Fibroblast of the aortic adventitia (primary cell): ENCODE measurements at places on chromosomes 4 and X. TPM values are rescaled to one million over a fixed set of nuclear protein-coding genes. Genes with fewer than 3 reads are reported as not detected.

Gene PABPC5
- total RNA-seq = 1.8 and 8.1 TPM in 2 replicates

Gene KDR
- 2.5 and 10.9 TPM in 2 replicates for total RNA-seq

Gene RNF128
- 0.82 and 12.6 TPM in 2 replicates for total RNA-seq

- no peak for DNase-seq
These were observed 872 bp downstream of the G6PD start for GRCh38 chrX:154545673-154546274.

Gene SERTM2
- total RNA-seq = not detected in 2 replicates

Gene ARR3
- not detected in 2 replicates for total RNA-seq

- no peak for DNase-seq
These were observed 410.9 kb downstream of the PDGFC start for GRCh38 chr4:156560701-156561100.

DNA sequence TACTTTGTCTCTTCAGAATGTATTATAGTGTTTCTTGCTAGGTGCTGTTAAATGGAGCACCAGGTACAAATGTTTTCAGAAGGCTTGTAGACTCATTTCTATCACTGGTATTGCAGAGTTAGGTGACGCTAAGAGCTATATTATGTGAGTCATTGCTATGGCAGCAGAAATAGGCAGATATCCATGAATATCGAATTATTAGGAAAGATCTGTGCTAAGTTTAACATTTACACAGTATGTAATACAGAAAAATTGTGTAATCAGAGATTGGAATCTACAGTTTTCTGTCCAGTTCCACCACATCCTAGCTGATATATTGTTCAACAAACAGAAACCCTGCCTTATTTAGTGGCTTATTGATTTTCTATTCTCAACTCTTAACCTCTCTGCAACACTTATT is 1025.5 kb downstream of the STIM2 start:
- DNase-seq = peak; percentile 9

Gene CLTRN
- 0.18 TPM in 1 of 2 replicates, not detected in the other for total RNA-seq

Gene ERAS
- not detected in 2 replicates for total RNA-seq

DNA sequence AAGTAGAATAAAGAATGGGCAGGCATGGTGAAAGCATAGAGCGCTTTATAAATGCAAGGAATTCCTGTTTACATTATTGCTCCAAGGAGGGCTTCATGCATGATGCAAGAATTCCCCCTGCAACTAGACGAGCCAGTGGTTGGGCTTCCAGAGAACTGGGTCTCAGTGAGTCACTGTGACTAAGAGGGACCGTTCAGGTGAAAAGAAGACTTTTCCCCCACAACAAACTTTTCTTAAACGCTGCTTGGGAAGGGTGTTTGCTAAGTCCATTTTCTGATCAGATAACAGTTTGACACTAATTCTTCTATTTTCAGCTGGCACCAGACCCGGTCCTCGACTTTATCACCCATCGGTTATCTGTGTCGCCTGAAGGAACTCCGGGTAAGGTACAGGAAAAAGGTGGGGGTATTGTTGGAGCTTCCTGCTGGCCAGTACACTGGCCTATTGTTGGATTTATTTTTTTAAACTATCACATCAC is 40.1 kb downstream of the LDB2 start:
- peak; percentile 34 for DNase-seq

Gene TEX11
- not detected in 2 replicates for total RNA-seq

Gene NAP1L3
- total RNA-seq = 12.4 and 15.8 TPM in 2 replicates

DNA sequence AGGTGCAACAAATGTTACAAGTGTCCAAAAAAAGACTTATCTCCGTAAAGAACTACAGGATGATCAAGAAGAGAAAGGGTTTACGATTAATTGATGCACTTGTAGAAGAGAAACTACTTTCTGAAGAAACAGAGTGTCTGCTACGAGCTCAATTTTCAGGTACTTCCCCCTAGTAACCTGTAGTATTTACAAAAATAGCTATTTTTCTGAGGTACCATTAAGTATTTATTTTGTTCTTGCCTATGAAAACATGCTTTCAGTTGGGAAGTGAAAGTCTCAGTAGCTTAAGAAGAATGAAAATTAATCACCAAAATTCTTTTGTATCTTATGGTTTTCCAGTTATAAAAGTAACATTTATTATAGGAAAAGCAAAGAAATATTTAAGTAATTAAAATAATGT is 5.9 kb downstream of the THAP9 start:
- DNase-seq = no peak

Gene RENBP
- 0.45 and 5.6 TPM in 2 replicates for total RNA-seq

GRCh38 chr4:166512267-166512666 is 639.2 kb downstream of the TLL1 start:
- no peak for DNase-seq
